ENCODE measurements at places on chromosomes 7 and 10. TPM values are rescaled to one million over a fixed set of nuclear protein-coding genes. Genes with fewer than 3 reads are reported as not detected.

Gene TTYH3
- total RNA-seq = 37.3 TPM

Gene PTPRZ1
- 0.46 TPM for total RNA-seq

Gene LOXL4
- total RNA-seq = 138 TPM

Gene TLX1
- not detected for total RNA-seq

Gene CALHM3
- total RNA-seq = not detected
